Cardiac septum (tissue), 1 donor: ENCODE measurements at places on chromosomes 11 and 22. TPM values are rescaled to one million over a fixed set of nuclear protein-coding genes. Genes with fewer than 3 reads are reported as not detected.
A peak's percentile ranks its signal among the peaks of the same experiment; 100 is the strongest.

- DNase-seq = peak; percentile 7
Measured at GRCh38 chr11:69865707-69866106, 46.5 kb upstream of the FGF3 start.

DNA sequence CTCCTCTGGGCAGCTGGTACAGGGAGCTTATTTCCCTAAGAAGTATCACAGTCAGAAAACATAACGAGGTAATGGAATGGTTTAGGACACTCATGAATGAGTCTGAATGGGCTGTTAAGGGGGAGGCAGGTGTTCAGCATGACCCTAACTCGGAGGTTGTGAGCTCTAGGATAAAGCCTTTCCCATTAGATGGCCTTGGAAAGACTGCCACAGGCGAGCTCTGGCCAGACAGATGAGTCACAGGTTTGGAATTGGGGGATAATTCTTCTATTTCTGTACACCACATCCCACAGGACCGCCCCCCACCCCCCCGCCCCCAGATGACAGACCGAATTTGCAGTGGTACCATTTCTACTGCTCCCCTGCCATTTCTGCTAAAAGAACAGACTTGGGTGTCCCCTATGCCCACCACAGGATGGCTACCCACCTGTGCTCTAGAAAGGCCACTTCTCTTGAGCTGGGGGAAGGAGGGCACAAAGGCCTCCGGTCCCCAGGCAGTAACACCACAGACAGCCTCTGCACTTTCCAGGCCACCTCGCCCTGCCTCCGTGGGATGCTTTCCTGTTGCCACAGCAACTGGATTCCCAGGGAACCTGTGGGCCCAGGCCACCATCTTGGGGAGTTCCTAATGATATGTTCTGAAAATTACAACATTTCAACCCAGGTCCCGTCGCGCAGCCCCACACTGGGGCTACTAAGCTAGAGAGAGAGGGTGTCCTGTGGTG lies 76.7 kb downstream of the TRIM29 start:
- no peak for DNase-seq

DNA sequence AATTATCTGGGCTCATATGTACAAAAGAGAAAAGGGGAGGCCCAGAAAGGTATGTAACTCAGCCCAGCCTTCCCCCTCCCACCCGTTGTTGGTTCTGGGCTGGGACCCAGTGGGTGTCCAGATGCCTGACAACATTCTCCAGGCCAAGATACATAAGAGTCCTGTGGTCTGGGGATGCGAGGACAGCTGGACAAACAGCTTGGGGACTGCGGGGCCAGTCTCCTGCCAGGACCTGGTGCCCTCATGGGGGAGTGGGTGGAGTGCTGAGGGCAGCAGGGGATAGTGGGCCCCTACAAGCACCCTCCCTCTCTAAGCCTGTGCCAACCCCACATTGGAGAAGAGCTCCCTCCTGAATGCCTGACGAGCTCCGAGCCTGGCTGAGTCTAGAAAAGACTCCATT lies 3.5 kb upstream of the SLC22A6 start:
- peak; percentile 71 for DNase-seq

The KCNK4 gene
- not detected for total RNA-seq

DNA sequence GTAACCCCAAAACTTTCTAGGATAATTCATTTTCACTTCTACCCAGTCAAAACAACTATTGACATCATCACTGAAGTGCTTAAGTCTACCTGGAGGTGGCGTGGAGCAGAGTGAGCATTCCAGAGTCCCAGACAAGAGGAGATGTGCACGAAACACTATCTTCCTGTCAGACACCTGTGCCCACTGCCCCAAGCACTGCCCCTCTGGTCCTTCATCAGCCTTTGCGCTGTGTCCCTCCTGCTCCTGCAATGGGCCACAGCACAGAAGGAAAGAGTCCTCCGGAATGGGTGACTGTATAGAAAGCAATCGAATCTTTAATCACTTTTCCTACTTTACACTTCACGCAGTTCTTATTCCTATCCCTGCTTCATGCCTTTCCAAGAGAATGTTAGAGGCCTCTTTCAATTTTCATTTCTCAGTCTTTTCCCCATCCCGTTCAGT lies 512 bp upstream of the GRIA4 start:
- no peak for DNase-seq

The PRG3 gene
- not detected for total RNA-seq
